ENCODE measurements at places on chromosomes 4 and X.

DNA sequence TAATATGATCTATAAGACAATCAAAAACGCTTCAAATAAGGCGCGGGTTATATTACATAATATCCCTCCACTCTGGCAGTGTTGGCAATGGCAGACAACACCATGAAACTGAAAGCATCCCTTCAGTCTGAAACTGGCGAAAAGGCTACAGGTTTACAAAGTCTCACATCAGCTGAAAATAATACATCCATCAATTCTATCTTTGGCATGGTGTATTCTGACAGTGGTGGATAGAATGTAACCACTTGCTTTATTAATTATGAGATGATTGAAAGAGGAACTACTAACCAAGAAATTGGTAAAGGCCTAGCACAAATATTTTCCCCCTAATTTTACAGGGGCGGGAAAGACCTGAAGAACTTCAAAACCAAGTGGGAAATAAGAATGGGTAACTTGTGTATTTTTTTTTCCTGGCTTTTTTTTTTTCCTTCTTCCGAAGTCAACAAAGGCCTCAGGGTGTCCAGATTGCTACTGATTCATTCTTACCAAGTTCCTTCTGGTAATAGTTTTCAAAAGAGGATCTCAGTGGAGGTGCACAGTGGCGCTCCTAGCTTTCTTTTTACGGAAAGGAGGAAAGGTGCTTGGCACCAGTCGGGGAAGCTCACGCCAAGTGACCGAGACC, 728 bp downstream of the UBA6 start:
- DNase-seq: no peak

DNA sequence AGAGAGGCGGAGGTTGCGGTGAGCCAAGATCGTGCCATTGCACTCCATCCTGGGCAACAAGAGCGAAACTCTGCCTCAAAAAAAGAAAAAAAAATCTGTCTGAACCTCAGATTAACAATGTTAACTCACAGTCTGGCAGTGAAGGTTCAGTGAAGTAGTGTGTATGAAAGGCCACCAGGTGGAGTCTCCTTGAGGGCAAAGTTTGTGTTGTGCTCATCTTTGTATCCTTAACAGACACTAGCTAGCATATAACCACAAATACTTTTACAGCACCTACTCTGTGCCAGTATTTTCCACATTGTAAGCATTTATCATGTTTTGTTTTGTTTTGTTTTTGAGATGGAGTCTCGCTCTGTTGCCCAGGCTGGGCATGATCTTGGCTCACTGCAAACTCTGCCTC, 46.0 kb upstream of the MGST2 start:
- no peak for DNase-seq

DNA sequence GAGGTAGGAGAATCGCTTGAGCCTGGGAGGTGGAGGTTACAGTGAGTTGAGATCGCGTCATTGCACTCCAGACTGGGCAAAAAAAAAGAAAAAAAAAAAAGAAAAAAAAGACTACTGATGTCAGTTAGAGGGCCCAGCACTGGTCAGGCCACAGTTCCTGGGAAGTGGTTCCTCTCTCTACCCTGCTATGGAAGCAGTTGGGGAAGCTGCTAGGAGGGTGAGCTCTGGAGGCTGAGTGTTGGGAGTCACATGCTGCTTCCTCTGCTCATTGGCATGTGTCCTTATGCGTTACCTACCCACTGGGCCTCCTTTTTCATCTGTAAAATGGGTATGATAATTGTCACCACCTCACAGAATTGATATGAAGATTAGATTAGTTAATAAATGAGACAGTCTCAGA, 50.7 kb downstream of the SEPSECS start:
- no peak for DNase-seq

DNA sequence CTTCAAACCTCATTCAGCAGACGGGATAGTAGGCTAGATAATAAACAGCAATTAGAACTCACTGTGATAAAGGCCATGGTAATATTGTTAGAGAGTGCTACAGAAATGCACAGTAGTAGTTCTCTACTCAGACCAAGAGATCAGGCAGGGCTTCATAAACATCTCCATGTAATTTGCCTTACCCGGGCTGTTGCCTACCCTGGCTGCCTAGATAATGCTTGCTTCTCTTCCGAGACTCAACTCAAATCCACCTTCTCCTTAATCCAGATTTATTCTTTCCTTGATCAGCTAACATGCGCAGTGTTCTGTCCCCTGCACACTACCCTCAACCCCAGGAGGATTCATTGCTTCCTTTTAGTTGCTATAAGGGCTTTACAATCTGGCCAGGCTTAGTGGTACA, 21.8 kb downstream of the ANK2 start:
- no peak for DNase-seq

- no peak for DNase-seq
These were observed 1.0 kb downstream of the NOA1 start for GRCh38 chr4:56976283-56976836.

DNA sequence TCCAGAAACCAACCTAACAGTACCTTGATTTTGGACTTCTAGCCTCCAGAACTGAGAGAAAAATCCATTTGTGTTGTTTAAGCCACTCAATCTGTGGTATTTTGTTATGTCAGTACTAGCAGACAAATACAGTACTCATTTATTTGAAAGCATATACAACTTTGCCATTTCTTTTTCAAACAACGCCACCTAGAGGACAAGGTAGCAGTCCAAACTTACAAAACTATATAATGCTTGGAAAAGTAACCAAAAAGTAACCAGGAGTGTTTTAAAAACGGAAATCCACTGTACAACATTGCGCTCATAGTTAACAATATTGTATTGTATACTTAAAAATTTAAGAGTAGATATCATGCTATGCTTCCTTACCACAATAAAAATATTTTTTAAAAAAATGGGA, 37.0 kb upstream of the FGF13 start:
- no peak for DNase-seq

DNA sequence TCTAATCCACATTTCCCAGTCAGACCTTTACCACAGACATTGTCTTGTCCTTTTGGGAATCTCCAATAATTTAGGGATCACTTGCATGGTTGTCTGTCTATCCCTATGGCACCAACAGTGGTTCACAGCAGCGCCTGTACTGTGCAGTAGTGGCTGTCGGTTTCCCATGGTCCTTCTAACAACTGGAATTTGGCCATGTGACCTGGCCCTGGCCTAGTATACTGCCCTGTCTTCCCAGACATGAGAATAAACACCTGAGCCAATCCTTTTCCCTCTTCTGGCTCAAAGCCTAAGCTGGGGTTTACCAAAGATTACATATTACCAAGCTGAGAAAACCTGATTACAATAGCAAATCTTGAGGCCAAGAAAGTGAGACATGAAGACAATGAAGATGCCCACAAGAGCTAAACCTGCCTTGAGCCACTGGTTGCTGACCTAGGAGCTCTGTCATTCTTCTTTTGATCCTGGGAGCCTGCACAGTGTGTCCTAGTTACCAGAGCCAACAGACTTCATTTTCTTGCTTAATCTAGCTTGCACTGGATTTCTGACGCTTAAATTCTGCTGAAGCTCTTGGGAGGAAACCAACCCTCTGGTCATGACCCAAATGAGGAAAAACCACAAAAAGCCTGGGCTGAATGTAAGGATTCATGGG, 92.1 kb downstream of the SCD5 start:
- DNase-seq: no peak

DNA sequence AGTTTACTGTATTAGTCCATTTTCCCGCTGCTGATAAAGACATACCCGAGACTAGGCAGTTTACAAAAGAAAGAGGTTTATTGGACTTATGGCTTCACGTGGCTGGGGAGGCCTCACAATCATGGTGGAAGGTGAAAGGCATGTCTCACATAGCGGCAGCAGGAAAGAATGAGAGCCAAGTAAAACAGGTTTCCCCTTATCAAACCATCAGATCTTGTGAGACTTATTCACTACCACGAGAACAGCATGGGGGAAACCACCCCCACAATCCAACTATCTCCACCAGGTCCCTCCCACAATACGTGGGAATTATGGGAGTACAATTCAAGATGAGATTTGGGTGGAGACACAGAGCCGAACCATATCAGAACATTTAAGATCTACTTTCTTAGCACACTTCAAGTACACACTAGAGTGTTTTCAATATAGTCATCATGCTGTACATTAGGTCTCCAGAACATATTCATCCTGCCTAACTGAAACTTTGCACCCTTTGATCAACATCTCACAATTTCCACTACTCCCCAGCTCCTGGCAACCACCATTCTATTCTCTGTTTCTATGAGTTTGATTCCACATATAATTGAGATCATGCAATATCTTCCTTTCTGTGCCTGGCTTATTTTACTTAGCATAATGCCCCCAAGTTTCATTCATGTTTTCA, 341.0 kb downstream of the ARHGAP24 start:
- DNase-seq: no peak

- DNase-seq: no peak
These were observed 330.2 kb downstream of the PTTG2 start for GRCh38 chr4:38290366-38290765.

GRCh38 chrX:105552395-105552794, 269.9 kb upstream of the NRK start:
- no peak for DNase-seq

GRCh38 chrX:8960957-8961468, 72.9 kb downstream of the FAM9B start:
- no peak for DNase-seq

- DNase-seq: no peak
These were observed 71.7 kb downstream of the ENOX2 start for GRCh38 chrX:130831347-130831722.

DNA sequence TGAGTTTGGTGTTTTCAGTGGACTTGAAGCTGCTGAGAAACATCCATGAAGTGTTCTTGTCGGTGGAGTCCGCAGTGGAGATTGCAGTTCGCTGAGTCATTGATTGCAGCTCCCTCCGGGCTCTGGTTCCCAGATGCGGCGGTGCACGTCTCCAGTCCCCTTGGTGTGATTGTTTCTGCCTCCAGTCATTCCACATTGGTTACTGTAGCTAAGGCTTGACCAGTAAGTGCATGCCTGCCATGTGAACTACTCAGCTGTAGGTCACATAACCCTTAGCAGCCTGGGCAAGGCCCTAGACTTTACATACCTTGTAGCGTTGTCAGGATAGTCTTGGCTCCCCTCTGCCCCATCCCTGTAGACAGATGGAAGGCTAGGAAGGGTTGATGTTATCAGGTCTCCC, 53.8 kb upstream of the CLCN4 start:
- no peak for DNase-seq

- no peak for DNase-seq
These were observed 56.3 kb upstream of the ATP6AP2 start for GRCh38 chrX:40524423-40524822.

GRCh38 chr4:65071564-65071963, 598.7 kb downstream of the EPHA5 start:
- no peak for DNase-seq

- DNase-seq: no peak
These were observed 973 bp downstream of the ADAMTS3 start for GRCh38 chr4:72567821-72568675.

DNA sequence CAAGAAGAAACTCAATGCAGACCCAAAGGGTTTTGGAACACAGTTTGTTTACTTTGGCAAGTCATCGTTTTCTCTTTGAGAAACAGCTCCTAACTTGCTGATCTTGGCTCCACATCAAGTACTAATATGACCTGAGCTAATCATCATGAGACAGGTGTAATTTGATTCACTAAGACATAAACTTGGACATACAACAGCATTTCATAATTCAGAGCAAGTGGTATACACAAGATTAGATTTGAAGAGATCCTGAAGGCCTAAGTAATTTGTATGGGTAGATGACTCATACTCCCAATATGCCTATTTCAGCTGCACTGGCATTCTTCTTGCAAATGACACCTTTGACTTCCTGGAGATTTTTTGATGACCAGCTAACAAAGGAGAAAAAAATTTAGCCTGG, 1521.7 kb downstream of the RPA4 start:
- DNase-seq: no peak

DNA sequence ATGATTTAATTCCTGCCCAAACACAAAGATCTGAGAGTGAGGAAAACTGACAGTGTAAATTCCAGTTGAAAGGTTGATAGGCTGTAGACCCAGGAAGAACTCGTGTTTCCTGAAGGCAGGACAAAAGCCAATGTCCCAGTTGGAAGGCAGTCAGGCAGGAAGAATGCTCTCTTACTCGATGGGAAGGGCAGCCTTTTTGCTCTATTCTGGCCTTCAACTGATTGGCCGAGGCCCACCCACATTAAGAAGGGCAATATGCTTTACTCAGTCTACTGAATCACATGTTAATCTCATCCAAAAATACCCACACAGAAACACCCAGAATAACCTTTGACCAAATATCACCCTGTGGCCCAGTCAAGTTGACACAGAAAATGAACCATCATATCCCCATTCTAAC, 45.3 kb upstream of the SOD3 start:
- DNase-seq: no peak

DNA sequence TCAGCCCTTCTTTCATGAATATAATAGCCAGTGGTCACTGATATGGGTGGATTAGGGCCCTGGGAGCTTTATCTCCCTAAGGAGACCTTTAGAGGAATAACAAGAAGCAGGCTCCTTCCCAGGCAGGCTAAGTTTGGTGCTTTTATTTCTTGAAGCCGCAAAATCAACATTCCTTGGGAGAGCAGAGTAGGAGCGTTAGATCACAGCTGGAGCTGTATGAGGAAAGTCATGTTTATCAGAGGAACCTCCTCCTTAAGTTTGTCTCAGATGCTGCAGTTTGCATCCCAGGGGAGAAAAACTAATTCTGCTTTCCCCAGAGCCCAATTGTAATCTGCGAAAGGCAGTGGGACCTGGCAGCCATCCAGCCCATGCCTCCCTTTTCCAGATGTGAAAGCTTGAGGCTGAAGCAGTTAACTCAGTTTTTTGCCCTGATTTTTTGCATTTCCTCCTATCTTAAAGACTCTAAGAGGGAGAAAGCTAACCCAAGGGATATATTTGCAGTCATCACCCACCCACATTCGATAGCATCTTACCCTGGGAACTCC, 186.0 kb upstream of the FRMPD4 start:
- no peak for DNase-seq

DNA sequence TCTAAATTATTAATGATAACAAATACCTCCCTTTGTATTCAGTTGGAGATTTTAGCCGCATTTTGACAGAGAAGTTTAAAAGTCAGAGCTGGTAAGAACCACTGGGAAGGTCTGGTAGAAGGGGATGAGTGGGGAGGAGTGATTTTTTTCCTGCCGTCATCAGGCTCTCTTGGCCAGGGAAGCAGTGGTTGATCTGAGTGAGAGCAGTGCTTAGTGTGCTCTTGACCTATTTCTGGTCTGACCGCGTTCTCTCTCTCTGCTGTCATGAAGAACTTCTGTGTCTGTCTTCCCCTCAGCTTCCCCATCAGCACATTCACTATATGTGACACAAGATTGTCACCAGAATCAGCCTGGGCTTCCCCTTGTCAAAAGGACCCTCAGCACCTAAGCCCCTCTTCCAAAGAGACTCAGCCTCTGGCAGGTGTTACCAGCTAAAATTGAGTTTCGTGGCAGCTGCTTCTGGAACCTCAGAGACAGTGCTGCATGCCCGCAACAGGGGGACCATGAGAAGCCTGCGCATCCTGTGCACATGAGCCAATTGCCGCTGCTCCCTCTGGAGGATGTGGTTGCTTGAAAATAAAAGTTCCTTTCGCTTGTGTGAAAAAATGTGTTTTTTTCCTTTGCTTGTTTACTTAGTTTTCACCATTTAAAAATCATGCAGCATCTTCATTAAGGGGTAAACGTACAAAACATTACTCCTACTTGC, 268.9 kb downstream of the C4orf33 start:
- no peak for DNase-seq

Data from activated CD8-positive, alpha-beta memory T cell treated with anti-CD3 and anti-CD28 coated beads for 24 hours (primary cell).